Uterus (tissue), 4 donors: ENCODE measurements at places on chromosomes 6 and 20.
A peak's percentile ranks its signal among the peaks of the same experiment; 100 is the strongest.

DNA sequence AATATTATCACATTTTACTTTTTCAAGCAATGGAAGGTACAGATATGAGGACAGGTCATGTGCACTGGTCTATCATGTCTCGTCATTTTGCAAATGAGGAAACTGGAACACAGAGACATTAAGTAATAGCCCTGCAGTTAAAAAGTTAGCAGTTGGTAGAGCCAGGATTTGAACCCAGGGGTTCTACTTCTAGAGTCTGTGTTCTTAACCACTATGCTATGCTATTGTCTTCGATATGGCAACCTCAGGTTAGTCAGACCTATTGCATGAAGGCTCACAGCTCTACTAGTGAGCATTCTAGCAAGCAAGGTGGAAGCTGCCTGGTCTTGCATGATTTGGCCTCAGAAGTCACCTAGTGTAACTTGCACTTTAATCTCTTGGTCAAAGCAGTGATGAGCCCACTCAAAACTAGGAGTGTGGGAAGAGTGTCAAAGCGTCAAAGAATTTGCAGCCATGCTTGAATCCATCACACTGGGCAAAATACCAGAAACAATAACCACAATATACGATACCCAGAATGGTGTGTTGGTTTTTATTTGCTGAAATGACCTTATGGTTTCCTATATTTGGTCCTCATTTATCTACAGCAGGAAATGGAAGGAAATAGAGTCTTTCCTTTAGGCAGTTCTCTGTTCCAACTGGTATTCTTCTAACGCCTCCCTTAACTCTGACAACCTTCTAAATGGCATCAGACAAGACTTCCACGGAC is 20.4 kb upstream of the BMP2 start:
- DNase-seq: no peak

GRCh38 chr20:8858181-8858787 is 210.6 kb upstream of the PLCB4 start:
- peak; percentile 21 for DNase-seq

DNA sequence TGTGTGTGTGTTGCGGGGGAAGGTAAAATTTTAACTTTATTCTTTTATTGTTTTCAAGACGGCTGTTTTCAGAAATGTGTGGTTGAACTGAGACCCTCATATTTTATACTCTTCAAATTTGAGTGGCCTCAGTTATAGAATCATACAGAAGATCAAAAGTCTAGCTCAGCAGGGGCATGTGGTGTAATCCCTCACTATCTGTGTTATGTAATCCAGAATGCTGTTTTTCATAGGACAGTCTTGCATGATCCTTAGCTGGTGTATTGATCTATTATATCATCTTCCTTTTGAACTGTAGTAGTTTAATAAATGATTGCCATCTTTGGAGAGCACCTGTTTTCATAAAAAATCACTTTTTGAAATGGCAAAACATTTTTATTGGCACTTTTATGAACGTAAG is 1.4 kb downstream of the PLCB4 start:
- no peak for DNase-seq

GRCh38 chr20:62914970-62915457 is 11.3 kb downstream of the DIDO1 start:
- no peak for DNase-seq

DNA sequence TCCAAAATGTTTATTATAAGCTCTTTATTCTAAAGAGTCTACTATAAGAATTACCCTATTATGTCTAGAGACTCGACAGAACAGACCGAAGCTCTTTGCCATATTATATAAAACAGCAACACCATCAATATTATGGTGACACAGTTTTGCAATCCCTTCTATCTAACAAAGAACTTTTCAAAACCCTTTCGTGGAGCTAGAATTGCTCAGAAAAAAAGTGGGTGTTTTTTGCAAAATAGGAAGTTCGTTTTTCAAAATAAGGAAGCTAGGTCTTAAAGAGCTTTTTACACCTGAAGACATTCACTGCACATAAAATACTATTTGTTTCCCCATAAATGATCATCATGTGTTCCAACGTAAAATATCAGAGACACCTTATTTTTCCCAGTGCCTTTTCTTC is 240.0 kb downstream of the FOXC1 start:
- no peak for DNase-seq

- DNase-seq: peak; percentile 76
These were observed 10.3 kb upstream of the TULP1 start for GRCh38 chr6:35522660-35523658.

DNA sequence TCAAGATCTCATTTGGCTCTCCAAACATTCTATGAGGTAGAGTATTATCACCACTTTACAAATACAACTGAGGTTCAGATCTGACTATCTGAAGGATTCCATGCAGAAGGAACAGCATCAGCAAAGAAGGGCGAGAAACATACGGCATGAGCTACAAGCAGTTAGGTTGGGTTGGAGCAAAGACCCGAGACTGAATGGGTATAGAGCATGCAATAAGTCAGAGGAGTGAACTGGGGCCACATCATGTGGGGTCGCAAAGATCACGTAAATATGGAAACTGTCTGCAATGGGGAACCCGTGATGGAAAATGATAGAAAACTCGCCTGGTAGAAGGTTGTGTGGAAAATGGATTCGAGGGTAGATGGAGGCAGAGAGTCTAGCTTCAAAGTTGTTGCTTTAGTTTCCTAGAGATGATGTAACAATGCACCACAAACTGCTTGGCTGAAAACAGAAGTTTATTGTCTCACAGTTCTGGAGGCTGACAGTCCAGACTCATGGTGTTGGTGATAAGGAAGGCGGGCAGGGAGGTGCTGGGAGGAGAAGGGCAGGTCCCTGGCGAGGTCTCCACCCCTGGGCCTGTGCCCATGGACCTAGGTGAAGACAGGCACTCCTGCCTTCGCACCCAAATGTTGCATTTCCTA is 44.3 kb upstream of the BCLAF1 start:
- no peak for DNase-seq

- DNase-seq: no peak
These were observed 44.8 kb downstream of the POPDC3 start for GRCh38 chr6:105135056-105135455.

DNA sequence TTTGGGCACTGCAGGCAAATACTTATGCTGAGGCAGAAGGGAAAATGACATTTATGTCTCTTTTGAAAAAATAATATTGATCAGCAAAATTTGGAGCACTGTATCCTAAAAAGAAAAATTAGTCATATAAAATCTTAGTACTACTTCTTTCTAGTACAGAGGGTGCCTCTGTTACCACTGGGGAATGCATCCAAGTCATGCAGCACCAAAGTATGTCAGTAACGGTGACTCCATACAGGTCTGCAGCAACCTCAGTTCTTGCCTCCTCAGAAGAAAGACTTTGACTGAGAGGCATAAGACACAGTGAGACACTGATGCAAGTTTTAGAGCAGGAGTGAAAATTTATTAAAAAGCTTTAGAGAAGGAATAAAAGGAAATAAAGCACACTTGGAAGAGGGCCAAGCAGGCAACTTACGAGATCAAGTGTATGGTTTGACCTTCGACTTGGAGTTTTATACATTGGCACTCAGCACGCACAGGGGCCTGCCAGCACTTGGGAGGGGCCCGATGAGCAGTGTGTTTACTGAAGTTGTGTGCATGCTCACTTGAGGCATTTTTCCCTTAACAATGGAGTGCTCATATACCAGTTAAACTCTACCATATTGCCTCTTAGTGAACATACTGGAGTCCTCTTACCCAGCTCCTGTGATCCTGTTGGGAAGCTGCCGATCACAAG is 1244.8 kb downstream of the EPHA7 start:
- DNase-seq: no peak

GRCh38 chr6:47308198-47308517 is 1.5 kb downstream of the TNFRSF21 start:
- DNase-seq: no peak

DNA sequence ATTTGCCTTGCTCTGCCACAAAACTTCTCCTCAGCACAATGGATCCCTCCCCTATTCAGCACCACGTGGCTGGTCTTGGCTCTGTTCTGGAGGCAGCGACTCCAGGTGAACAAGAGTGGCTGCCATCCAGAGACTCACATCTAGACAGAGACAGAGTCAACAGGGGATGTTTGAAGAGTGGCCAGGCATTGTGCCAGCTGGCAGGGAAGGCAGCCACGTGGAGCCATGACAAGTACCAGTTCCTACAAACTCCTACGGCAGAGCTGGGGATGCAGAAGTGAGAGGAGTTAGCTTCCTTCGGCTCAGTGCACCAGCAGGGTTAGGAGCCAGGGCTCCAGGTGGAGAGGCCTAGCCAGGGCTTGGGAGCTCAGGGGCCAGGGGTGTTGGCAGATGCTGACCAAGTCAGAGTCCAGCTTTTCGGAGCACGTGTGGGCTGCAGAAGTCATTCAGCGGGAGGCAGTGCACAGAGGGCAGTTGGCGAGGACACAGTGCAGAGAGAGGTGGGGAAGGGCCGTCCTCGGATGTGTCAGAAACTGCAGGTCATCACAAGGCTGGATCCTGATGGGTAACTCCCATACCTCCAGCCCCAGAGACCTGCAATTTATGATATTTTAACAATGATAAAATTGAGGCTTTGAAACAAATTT is 171.7 kb upstream of the PDE10A start:
- peak; percentile 73 for DNase-seq

- no peak for DNase-seq
These were observed 112.1 kb downstream of the CDC5L start for GRCh38 chr6:44499609-44500008.

DNA sequence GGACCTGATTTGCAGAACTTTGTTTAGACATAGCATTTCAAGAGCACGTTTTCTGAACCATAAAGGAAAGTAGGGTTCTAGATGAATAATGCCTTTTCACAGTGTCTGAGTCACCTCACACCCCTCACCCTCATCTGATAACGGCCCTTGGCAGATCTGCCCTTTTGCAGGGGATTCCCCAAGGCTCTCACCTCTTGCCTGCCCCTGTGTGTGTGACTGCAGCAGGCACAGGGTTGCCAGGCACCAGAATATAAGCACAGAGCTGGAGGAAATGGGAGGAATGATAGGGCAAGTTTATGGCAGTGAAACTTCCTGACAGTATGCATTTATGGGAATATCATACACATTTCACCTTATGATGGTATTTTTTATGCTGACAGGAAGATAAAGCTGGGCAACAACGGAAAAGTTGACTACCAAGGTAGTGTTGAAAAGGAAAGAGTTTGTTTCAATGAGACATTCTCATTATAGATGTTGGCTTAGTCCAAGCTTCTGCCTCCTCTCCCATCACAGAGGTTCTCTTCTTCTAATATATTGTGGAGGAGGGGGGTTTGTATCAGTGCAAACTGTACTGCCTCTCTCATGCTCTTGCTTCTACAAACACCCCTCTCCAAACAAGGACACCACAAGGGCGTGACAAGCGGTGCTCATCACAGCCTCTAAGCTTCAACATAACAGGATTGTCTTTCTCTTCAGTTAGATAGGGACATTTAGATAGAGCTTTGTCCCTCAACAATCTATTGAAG is 101.5 kb upstream of the BACH2 start:
- DNase-seq: no peak

GRCh38 chr20:34863421-34863965 is 9.2 kb downstream of the GGT7 start:
- DNase-seq: no peak

DNA sequence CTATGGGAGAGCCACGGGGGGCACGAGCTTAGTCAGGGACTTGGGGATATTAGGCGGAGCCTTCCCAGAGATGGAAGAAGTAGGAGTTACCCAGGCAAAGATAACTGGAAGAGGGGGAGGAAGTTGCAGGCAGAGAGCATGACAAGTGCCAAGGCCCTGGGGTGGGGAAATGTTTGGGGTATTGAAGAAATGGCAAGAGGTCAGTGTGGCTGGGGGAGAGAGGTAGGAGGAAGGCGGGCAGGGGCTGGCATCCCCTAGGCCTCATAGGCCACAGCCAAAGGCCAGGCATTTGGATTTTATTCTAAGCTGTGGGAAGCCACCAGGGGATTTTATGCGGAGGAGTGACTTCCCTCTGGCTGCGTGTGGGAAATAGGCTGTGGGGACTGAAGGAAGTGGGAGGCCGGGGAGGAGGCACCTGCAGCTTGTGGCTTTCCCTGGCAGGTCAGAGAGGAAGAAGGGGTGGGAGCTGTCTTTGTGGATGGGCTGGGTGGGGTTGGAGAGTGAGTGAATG is 22.7 kb downstream of the SNAI1 start:
- no peak for DNase-seq

DNA sequence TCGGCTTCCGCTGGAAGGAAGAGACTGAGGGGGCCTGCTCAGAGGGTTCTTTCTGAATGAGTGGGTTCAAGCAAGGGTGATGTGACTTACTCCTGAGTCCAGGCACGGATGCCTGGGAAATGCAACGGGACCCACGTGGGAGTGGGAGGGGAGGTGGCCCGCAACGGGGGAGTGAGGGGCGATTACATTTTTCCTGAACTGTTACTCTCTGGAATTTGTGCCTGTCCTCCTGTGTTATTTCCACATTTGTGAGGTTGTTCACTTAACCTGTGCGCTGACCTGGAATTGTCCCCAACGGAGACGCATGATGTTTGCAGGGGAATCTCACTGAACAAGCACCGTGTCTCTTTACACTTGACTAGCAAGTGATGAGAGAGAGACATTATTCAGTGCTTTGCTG is 209.4 kb downstream of the CDH4 start:
- DNase-seq: no peak

GRCh38 chr20:13105039-13105438 is 96.3 kb downstream of the SPTLC3 start:
- DNase-seq: no peak

DNA sequence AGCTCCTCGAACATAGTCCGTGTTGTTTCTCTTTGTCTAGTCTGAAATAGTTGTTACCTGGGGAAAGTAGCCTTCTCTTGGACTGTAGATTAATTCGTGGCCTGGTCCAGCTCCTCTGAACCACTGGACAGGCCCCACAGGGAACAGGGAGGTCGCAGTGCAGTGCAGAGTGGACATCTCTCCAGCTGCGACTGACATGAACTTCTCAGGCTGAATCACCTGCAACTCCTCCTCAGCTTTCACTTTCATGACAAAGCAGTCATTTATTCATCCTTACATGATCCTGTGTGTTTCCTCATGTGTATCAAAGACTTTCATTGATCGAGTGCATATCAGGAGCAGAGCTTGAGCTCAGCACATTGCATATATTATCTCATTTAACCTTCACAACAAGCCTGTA is 19.1 kb upstream of the SIRPG start:
- no peak for DNase-seq

DNA sequence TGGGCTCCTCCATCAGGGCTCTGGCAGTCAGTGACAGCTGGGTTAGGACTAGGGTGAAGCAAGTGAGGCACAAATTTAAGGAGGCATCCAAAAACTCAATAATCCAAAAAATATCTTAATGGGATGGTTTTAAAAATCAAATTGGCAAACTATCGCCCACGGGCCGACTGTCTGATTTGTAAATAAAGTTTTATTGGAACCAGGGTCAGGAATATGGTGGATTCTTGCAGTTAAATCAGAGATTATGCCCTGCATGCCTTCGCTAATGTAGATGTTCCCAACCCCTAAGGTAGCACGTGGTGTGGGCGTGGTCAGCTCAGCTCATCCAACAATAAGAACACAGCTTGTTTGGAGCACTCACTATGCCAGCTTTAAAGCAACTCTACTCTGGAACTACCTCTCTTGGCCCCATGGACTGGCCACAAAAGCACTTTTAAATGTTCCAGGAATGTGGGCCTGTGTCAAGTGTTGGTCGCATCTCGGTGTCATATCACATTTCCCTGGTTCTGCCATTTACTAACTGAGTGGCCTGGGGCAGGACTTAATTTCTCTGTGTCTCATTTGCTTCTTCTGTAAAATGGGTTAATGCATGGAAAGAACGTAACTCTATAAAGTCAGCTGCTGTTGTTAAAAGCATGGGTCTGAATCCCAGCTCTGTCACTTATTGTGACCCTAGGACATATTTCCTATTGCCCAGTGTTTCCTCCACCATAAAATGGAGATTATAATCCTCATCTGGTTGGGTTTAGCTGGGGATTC is 7.0 kb downstream of the TP53RK start:
- no peak for DNase-seq
